ENCODE measurements at places on chromosomes 5 and 9.

DNA sequence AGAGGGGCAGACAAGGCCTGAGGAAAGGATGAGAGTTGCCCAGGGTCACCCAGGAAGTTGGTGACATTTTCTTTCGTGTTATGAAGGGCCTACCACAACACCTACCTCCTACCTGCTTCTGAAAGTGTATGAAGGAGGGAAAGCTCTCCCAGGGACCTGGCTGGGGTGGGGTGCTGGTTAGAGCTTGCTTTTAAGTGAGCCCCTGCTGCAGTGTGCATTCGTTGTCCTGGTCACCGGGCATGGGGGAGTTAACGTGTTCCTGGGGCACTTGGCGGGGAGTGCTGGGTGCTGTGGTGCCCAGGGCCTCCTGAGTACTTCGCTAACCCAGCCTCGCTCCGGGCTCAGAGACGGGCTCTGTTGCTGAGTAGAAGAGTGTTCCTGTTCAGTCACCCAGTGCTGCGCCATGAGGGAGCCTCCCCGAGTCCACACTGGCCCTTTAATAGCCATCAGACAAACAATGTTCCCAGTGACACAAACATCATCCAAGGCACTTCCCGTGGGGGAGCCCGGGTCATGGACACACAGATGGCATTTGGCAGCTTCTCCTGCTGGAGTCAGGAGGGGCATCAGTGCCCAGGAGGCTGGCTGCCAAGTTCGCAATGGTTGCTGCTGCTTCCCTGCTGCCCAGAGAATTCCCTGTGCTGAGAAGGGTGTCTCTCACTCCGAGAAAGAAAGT lies 85.7 kb downstream of the AMBP start:
- DNase-seq, result no peak

DNA sequence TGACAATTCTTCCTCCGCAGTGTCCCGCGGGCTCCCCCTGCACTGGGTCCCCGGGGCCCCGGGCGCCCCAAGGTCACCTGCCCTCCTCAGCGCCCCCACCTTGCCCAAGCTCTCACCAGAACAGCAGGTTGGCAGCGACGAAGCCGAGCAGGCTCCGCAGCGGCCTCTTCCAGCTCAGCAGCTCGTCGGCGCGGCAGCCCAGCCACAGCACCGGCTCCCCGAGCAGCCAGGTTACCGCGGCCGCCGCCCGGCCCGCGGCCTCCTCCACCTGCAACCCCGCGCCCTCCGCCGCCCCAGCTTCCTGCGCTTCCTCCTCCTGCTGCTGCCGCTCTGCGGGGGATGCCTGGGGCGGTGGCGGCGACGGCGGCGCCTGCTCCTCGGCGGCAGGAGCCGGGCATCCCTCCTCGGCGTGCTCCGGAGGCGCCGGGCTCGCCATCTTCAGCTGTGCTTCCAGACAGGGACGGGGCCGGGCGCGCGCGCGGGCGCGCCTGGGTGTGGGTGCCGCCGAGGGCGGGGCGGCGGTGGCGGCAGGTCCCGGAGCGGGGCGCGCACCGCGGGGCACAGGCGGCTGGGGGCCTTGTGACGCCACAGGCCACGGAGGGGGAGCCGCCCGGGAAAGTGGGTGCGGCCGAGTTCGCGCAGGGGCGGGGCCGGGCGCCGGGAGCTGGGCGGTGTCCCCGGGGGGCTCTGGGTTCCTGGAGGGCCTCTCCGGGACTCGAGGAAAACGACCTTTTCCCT lies at the start of gene RETREG1:
Gene RETREG1, minus strand, starts transcription at position 462 of the 738 bp plus-strand sequence. Its CDS starts 26 bp downstream, at position 436.
- peak; percentile 90 for DNase-seq

DNA sequence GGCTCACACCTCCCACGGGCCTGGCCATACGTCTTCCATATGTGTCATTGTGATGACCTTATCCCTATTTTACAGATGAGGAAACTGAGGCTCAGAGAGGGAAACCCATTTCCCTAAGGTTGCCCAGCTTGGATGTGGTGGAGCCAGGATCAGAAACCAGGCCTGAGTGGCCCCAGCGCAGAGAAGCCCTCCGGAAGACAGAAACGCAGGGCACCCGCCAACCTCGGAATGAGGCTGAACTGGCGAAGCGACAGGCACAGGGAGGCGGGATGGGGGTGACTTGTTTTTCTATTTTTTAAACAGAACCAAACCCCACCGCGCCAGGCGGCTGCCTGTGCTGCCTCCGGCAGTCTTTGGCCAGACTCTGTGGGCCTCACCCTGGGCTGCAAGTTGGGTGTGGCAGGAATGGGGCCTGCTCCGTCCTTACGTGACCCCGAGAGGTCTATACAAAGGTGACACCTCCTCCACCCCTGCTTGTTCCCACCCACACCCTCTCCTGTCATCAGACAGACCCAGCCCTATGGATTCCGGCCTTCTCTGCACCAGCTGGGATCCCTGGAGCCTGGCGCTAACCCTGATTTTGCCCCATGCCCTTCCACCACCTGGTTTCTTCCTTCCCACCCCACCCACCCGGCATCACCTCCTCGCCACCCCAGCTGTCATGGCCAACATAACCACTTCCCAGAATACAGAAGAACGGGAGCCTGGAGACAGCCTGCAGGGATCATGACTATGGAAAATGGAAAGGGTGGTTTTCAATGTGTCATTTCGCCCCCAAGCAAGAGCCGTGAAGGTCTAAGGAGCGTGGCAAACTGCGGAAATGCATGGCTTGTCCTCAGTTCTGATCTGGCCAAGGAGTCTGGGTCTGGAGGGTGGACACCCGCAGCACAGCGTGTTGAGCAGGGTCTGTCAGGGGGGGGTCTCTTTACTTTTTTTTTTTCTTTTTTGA lies 23.6 kb downstream of the PLPP7 start:
- no peak for DNase-seq

DNA sequence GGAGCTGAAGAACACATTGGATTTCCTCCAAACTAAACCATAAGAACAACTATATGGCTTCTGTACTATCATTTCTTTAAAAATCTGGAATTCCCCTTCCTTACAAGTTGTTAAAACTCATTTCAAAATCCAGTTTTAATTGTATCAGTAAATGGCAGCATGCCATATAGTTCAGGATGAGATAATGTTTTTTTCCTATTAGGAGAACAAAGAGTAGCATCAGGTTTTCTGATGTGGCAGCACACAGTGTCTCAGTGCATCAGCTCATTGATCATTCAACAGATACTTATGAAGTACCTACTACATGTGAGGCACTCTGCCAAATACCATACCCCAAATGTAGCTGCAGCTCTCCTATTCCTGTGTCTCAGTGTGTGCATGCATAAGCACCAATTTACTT lies 161.1 kb downstream of the EPB41L4A start:
- DNase-seq, result no peak

GRCh38 chr5:107813559-107813958 lies 142.8 kb upstream of the EFNA5 start:
- no peak for DNase-seq

DNA sequence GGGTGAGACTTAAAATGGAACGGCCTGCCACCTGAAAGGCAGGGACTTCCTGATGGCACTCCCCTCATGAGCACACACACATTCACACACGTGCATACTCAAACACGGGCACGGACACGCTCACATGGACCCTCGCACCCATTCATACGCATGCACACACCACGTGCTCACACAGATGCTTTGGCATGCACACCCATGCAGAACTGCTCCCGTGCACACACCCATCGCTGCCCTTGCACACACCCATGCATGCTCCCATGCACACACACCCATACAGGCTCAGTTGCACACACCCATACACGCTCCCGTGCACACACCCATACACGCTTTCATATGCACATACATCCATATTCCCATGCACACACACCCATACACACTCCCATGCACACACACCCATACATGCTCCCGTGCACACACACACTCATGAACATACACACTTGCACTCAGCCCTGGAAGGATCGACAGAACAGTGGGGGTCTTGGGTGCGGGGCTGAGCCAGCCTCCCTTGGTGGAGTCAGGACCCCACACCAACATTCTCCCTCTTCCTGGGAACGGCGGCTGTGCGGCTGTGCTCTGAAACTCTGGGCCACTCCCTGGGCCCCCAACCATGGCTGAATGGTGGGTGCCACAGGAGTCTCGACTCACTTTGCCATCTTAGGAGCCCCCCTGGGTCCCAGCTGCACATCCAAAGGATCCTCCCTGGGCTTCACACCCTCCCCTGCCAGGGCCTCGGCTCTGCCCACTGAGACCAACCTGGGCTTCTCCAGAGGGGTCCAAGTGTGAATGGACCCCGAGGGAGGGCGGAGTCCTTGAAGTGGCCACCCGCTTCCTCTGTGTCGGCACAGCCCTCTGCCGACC lies 115.2 kb downstream of the RXRA start:
- no peak for DNase-seq

- DNase-seq, result peak; percentile 58
Observed at GRCh38 chr5:59188419-59189225, 605.7 kb downstream of the RAB3C start.

DNA sequence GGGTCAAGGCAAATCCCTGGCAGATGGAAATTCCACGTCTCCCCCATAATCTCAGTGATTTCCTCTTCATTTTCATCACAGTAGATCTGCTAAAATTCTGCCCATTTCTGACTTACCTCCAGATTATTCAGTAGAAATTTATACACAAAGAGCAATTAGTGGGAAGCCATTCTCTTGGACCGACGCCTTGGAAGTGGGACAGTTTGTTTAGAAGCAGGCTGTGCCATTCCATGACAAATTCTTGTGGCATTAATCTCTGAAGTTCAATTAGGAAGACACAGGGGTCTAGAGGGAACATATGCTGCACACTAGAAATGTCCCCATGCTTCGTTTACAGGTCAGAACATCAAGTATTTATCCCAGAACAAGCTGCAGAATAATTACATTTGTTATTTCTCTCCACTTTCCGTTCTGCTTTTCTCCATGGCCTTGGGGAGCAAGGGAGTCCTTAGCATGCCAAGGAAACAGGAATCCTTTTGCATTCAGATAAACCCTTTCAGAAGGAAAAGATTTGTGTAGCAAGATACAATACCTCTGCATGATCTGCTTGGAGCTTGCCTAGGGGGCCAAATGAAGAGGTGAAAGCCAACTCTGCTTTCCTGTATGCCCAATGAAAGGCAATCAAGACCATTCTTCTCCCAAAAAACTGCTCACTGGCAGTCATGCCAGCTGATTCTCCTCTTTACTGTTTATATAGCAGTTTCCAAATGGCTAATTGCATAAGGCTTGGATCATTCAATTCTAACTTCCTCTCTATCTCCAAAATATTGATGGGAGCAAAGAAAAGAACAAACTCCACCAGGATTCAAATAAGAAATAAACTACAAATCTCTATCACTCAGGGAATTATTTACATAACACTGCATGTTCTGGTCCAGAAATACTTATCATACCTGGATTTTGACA lies 2.5 kb upstream of the PRKACG start:
- DNase-seq, result no peak

- no peak for DNase-seq
Observed at GRCh38 chr5:43564289-43564850, 7.5 kb upstream of the PAIP1 start.

Measured in activated CD8-positive, alpha-beta memory T cell treated with anti-CD3 and anti-CD28 coated beads, Interleukin-2, amount 50 U/mL, for 4 hours (primary cell).